ENCODE measurements at places on chromosomes 11 and 22.

GRCh38 chr22:31945443-31945855, 1.1 kb downstream of the YWHAH start:
- no peak for DNase-seq

- DNase-seq: peak; percentile 66
Measured at GRCh38 chr22:36977401-36977861, 41.8 kb downstream of the TST start.

DNA sequence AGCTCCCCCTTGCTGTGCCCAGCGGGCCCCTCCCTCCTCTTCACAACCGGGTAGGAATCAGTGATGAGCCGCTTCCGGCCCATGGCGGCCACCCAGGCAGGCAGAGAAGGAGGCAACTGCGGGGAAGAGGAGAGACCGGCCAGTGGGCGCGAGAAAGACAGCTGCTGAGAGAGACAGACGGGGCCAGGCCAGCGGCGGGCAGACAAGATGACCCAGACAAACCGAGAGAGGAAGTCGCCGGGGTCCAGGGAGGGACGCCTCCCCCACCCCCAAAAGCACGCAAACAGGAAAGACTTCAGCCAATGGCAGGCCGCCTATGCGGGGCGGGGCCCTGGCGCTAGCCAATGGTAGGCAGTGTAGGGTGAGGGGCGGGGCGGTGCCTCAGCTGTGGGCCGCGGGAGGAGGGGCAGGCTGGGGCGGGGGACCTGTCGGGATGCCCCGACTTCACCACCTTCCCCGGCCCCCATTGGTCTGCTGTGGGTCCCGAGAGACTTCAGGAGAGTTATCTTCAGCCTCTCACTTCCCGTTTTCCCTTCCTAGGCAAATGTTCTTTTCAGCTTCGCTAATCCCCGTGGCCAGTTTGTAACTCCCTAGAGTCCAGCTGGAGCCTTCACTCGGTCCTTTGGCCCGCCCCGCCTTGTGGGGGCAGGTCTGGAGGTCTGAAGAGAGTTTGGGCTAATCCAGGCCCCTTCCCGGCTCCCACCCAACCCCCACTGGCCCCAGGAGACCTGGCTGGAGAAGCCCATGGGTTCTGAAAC, at the start of gene POLD4:
POLD4 (minus strand) TSS at position 230 of the 758 bp plus-strand sequence; CDS start at position 83, 147 bp downstream.
- DNase-seq: peak; percentile 85

DNA sequence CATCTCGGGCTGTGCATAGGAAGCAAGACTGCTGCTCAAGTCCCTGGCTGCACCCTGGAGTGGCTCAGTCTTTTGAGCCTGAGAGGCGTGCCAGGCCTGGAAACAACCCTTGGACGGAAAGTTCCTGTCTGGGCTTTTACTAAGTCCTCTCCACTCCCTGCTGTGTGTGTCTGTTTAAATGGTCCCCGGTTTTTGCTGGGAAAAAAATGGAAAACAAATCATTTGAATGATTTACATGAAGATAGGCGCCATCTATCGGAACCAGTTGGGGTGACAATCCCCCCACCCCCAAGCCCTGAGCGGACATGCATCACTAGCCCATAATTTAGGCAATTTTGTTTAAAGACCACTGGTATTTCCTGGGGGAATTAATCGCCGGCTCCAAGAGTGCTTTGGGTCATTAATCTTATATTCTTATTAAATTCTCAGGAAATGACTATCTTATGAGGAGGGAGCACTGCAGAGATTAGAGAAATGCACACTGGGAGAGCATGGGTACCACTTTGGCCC, 2.7 kb upstream of the GAB2 start:
- DNase-seq: no peak

GRCh38 chr11:503179-503981, 3.7 kb downstream of the RNH1 start:
- DNase-seq: peak; percentile 65

DNA sequence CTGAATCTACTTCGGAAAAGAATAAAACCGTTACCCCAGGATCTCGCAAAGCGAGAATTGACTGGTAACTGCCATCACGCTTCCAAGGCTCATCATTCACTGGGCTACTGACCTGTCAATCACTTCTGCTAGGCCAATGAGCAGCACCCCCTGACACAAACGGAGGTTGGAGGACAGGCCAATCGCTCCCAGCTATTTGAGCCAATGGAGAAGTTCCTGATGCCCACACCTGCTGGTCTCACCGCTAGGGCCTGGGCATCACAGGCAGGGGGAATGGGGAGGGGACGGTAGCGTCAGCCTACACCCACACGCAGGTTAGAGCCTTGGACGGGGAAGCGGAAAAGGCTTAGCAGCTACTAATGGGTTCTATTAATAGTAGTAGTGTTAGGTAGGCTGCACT, 56.7 kb upstream of the CHST1 start:
- no peak for DNase-seq

DNA sequence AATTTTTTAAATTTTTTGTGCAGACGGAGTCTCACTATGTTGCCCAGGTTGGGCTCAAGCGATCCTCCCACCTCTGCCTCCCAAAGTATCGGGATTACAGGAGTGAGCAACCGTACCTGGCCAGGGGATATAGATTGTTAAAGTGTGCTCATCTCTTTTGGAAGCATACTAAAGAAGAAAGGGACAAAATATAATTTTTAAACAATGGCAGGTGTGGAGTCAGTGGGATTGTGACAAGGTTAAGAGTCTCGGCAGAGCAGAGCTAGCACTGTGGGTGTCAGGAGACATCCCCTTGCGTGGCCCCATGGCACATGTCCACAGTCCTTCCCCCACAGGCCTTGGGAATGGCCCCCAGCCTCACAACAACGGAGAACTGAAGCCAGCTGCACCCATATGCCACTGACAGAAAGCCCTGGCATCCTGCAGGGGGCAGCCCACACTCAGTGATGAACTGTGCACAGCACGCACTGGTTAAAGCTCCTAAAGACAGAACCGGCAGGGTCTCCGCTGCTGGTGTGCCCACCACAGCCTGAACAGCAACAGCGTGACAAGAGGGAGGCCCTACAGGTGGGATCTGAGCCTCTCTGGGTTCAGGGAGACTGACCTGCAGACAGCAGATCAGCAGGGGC, 29.9 kb downstream of the SERPIND1 start:
- DNase-seq: no peak

- no peak for DNase-seq
Measured at GRCh38 chr11:94106716-94107115, 21.9 kb upstream of the PANX1 start.

- DNase-seq: no peak
Measured at GRCh38 chr11:34349882-34350281, 7.9 kb downstream of the ABTB2 start.

DNA sequence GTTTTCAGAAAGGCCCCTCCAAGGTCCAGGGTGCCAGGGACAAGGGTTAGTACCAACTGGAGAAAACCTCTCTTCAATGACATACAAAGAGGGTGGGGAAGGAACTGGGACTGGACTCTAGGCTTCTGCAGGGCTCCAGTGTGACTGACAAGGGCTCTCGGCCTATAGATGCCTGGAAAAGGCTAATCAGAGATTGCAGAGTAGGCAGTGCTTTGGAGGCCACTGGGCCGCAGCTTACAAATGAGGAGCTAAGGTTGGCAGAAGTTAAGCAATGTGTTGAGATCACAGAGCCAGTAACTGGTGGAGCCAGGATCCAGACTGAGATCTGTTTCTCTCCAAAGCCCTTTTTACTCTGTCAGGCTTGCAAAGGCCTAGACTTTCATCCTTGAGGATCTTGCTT, 7.4 kb upstream of the DGKZ start:
- DNase-seq: no peak

DNA sequence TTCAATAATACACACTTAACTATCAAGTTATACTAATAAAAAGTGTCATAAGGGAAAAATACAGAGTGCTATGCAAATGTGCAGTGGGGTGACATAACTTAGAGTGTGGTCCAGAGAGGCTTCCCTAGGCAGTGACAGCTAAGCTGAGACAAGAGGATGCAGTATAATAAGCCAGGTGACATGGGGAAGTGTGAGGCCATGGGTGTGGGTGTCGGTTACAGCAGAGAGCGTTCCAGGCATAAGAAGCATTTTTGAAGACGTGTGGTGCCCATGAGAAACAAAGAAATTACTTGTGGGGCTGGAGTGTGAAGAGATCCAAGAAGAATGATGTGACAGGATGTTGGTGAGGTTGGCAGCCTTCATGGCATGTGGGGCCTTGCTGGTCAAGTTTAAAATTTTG, 78.1 kb upstream of the PICALM start:
- DNase-seq: no peak

GRCh38 chr11:122189229-122189628, 73.2 kb upstream of the BLID start:
- DNase-seq: no peak

DNA sequence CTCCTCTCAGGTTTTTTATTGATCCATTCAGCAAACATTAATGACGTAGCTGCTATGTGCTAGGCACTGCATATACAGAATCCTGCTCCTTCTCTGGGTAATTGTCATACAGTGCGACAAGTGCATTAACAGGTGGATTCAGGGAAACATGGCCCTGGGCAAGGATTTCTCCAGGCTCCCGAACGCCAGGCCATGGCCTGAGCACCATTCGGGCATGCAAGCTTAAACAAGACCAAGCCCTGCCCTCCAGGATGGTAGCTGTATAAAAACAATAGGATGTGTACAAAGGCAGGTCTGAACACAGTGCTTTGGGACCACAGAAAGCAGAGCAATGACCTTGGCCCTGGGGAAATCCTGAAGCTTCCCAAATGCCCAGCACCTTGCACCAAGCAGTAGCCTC, 9.1 kb upstream of the SYT7 start:
- DNase-seq: no peak

DNA sequence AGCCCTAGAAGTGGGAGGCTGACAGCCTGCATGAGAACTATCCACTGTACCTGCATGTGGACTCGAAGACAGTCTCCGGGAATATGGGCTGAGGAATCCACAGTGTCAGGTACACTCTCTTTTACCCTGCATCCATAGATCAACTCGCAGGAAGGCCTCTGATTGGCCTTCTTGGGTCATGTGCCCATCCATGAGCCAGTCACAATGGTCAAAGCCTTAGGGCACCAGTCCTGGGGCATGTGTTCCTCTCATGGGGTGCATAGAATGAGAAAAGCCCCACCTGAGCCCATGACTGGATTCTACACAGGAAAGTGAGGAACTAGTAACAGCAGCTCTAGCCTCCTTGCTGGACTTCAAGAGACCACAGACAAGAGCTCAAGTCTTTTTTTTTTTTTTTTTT, 10.6 kb downstream of the ART1 start:
- no peak for DNase-seq

DNA sequence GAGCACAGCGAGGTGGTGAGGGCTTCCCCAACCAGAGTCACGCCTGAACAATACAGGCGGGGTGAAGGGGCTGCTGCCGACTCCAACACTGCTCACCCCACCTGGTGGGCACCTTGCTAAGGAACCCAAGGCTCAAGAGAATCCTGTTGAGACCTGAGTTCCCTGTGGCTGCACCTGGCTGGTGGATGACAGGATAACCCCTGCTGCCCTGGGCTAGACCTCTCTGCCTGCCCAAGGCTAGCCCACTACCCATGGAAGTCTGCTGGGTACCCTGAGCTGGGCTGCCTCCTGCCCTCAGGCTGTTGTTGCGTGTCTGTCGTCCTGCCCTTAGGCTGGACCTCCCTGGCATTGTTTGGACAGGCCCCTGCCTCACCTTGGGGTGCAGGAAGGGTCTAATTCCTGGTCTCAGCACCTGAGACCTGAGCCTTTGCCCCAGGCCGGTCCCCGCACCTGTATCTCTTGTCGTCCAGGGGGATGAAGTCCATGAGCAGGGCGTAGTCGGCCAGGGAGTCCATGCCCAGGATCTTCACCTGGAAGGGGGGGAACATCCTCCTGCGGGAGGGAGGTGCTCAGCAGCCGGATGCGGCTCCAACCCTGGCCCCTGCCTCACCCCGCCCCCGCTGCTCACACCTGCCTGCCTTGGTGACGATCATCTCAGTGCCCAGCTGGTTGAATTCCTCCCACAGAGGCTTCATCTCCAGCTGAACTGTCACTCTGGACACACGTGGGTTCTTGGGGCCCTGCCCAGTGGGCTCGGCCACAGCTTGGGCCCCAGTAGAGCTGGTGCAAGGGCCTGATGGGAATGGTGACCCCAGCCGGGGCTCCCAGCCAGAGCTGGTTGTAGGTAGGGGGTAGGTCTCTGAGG, 4.9 kb upstream of the NUDT8 start:
- no peak for DNase-seq

- DNase-seq: no peak
Measured at GRCh38 chr11:89613911-89614310, 96.2 kb upstream of the TRIM77 start.

DNA sequence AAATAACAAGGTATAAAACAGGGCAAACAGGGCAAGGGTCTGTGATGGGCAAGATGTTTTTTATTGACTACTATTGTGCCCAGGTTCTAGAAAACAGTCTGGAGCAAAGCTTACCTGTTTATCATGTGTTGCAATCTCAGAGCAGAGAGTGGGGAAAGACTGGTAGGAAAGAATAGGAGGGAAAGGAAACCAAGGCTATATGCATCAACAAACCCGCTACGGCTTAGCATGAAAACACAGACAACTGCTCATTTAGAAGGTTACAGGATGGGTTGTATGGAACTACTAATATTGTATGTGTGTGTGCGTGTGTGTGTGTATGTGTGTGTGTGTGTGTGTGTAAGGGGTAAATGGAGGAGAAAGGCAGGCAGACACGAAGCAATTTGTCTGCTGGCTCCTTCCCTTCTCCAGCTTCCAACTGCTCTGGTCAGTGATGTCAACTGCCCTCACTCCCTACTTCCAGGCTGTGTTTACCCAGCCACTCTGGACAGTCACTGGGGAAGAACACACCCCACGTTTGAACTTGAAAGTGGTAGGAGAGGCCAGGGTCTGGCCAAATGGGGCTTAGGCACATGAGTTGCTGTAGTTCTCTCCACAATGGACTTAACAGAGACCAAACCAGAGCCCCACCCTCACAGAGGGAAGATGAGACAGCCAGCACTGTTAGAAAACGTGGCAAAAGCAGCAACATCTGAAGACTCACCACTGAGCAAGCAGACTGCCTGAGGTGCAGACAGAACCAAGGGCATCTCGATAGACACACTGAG, 47.0 kb downstream of the GAB2 start:
- DNase-seq: no peak

GRCh38 chr11:13907678-13908077, 54.8 kb upstream of the SPON1 start:
- DNase-seq: no peak

- no peak for DNase-seq
Measured at GRCh38 chr11:61537326-61537725, 28.8 kb downstream of the LRRC10B start.

- DNase-seq: no peak
Measured at GRCh38 chr11:106304274-106304673, 226.8 kb downstream of the AASDHPPT start.
